Cortex of kidney (tissue), 1 donor: ENCODE measurements at places on chromosomes 2 and 18.

DNA sequence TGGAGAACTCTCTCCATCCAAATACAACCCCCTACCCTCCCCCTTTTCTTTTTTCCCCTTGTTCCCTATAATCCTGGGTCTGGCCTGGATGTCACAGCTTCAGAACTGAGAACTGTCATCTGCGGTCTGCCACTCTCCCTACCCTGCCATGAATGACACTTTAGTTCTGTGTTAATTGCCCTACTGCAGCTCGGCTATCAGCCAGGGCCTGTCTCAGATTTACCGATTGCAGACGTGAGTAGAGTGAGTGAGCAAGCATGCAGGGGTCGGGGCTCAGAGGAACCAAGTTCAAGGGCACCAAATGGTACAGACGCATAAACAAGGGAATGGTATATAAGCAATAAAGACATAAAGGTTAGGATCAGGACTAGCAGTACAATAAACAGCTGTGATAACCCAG is 967.8 kb downstream of the BCL11A start:
- no peak for DNase-seq

DNA sequence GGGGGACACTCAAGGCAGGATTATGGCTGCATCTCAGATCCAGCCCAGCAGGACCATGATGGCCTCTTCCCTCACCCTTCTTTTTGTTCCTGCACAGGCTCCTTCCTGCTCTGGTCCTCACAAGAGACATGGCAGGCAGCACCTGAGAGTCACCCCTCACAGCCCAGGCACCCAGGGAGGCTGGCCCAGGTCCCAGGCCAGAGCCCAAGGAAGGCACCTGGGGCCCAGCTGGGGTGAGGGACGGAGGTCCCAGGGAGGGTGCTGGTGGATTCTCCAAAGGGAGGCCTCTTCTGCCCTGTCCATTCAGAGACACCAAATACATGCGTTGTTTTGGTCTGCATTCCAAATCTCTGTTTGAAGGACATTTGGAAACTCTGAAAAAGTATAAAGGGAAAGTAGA is 285.4 kb upstream of the HS6ST1 start:
- DNase-seq = no peak

GRCh38 chr2:16148632-16149348 is 208.4 kb downstream of the MYCN start:
- no peak for DNase-seq

GRCh38 chr2:13686262-13686661 is 946.3 kb upstream of the LRATD1 start:
- DNase-seq = no peak

GRCh38 chr2:166614029-166614428 is 120.0 kb upstream of the SCN7A start:
- DNase-seq = no peak

DNA sequence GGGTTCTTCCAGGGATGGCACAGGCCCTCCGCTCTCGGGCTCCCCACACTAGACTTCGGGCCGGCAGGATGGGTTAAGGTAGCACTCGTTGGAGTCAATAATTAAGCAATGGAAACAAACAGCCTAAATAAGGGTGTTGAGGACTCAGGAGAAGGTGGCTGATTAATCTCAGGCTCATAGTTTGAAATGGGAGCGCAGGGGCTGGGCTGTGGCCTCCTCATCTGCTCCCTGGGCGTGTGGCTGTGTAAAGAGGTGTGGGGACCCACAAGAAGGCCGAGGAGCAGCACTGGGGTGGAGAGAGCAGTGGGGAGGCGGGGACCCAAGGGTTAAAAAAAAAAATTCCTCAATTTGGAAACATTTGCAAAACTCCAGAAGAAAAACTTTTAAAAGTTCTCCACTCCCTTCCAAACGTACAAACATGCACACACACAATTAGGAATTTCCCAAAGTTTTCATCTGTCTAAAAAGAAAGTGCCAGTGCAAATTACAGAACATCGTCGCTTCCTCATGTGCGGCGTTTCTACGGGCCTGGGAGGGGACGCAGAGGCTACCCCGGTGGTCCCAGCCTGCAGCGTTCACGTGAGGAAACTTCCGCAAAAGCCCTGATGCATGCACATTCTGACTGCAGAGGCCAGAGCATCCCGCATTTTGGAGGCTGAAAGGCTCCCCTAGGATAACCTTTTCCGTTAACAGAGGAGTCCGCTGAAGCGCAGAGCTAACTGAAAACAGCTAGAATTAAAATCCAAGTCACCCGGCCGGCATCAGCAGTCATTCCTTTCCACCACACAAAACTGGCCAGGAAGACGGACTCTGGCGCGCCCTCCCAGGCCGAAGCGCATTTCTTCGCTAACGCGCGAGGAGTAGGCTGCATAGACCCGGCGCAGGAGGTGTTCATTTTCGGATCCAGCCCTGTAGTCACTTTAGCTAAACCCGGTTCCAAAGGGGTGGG is 1.0 kb upstream of the TUBB6 start:
- DNase-seq = no peak

DNA sequence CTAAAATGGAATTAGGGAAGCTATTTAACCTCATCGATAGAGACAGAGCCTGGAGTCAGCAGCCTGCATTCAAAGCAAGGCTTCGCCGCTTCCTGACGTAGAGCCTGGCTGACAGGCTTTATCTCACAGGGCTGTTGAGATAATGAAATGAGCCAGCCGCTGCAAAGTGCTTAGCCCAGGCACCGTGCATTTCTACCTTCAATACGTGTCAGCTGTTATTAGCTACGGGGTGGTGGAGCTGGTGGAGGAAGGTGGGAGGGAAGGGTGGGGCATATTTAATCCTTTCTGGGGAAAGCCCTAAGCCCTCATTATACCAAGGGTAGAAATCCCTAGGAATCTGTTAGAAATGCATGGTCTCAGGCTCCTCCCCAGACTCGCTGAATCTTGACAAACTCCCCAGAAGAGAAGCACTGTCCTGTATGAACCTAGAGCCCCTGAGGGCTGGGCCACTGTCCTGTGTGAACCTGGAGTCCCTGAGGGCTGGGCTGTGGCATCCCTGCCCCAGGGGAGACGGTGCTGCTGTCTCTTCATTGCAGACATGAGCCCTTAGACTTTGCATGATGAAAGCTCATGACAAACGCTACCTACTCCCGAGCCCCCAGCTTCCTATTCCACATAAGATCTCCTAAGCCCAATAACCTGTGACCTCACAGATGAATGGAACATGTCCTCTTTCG is 72.4 kb downstream of the ALPK2 start:
- no peak for DNase-seq

DNA sequence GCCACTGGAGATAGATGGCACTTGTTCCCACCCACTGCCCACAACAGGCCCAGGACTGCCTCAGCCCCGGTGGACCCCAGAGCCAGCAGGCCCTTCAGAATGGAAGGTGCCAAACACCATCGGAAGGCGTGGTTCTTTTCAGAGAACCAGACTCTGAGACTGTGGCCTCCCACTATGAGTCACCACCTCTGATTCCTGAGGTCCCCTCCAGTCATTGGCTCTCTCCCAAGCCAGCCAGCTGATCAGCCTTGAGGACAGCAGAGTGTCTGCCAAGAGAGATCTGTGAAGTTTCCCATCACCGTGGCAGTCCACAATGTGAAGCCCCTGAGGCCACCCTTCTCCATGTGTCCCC is 10.4 kb upstream of the MAP3K2 start:
- no peak for DNase-seq

DNA sequence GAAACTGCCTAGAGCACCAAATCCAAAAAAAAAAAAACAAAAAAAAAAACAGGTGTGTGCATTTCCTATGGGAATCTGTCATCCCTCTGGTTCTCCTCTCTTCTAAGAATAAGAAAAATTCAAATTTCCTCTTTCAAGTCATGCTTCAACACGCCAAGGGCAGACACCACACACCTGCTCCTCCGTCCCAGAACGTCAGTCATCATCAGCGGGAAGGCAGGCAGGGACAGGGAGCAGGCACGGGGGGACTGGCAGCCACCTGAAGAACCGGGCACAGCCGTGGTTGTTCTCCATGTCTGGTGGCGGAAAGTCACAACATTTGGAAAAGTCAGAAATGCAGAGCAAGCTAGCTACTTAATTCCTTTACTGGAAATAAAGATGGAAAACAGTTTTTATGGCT is 214.8 kb downstream of the IKZF2 start:
- DNase-seq = no peak

DNA sequence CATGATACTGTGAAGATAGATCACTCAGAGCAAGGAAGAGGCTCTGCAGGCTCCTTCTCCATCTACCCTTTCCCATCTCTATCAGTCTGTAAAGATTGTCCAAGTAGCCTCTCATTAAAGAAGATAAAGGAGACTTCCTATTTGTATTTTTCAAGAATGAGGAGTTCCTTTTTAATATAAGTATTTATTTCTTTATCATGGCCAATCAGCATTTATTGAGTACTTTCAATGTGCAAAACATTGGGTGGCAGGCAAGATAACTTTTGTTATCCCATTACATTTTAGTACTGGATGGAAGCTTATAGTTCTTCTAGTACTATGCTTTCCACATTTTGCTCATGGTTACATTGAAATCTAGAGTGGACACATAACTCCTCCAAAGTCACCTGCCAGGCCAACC is 3.6 kb upstream of the PDE11A start:
- DNase-seq = no peak

DNA sequence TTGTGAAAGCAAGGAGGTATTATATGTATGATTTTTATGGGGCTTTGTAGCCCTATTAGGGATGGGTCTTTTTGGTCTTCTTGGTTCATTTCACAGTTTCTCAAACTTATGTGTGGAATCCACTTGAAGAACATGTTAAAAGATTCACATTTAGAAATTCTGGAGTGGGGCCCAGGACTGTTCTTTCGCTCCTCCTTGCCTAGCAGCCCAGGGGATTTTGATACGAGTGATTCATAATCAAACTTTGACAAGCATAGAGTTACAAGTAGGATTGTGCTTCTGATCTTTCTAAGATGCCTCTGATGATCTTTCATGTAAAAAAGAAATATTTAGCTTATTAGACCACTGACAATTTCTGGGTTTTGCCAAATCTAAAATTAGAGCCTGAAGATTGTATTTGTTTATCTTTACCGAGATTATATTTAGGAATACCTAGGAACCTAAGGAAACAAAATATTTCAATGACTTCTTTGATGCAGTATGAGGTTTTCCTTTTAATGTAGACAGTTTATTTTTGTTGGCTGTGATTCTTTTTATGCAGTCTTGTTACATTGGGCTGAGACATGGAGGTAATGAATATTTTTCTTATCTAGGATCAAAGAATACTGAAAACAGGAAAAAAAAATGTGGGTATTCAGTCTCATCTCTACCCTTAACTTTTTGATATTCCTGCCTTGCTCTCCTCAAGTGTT is 324.0 kb downstream of the PARD3B start:
- no peak for DNase-seq

- no peak for DNase-seq
Measured at GRCh38 chr18:56953428-56954198, 193.3 kb upstream of the BOD1L2 start.

- DNase-seq = no peak
Measured at GRCh38 chr18:66603941-66604627, at the start of gene CDH19. CDH19 (minus strand) TSS chr18:66604090; CDS start chr18:66572204, 31,886 bp downstream.

DNA sequence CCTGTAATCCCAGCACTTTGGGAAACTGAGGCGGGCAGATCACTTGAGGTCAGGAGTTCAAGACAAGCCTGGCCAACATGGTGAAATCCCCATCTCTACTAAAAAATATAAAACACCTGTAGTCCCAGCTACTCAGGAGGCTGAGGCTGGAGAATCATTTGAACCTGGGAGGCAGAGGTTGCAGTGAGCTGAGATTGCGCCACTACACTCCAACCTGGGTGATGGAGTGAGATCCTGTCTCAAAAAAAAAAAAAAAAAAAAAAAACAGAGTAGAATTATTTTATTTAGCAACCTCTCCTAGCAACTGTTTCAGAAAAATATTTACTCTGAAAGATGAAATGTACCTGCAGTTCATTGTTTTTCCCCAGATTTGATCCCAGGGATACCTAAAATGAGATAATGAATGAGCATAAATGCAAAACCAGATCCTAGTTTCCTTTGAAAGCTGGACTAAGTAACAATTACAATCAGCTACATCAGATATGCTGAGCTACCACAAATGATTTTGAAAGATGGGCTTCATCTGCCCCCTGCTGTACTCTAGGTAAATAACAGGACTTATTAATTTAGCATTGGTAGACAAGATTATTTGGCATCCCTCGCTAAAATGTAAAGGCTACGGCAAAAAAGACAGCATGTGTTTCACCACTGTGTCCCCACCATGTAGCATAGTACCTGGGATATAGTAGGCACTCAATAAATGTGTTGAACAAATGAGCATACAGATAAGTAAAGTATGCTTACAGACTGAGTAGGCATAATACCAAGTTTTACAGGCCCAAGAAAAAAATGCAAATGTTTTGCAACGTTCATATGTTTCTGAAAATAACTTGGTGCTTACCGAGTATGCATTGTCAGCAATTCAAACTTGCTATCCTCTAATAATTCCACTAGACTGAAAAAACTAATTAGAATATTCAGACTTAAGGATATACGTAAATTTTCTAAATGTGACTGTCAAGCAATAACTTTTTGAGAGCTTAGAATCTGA is 102.5 kb downstream of the ATL2 start:
- DNase-seq = no peak

- no peak for DNase-seq
Measured at GRCh38 chr18:58076052-58076451, 32.0 kb downstream of the NEDD4L start.

GRCh38 chr2:219491278-219491963 is 7.3 kb upstream of the GMPPA start:
- DNase-seq = no peak

- no peak for DNase-seq
Measured at GRCh38 chr2:21891191-21891590, 767.4 kb downstream of the TDRD15 start.

DNA sequence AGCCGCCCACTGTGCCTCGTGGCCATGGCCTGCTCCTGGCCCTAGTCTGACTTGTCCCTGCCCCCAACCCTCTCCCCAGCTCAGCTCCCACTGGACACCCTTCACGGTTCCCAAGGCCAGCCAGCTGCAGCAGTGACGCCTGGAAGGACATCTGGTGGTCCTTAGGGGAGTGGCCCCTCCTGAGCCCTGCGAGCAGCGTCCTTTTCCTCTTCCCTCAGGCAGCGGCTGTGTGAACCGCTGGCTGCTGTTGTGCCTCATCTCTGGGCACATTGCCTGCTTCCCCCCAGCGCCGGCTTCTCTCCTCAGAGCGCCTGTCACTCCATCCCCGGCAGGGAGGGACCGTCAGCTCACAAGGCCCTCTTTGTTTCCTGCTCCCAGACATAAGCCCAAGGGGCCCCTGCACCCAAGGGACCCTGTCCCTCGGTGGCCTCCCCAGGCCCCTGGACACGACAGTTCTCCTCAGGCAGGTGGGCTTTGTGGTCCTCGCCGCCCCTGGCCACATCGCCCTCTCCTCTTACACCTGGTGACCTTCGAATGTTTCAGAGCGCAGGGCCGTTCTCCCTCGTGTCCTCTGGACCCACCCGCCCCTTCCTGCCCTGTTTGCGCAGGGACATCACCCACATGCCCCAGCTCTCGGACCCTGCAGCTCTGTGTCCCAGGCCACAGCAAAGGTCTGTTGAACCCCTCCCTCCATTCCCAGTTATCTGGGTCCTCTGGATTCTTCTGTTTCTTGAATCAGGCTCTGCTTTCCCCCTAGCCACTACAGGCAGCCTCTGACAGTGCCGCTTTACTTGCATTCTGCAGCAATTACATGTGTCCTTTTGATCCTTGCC is 35.8 kb downstream of the ANO7 start:
- no peak for DNase-seq
